AG10803 (cell line): ENCODE measurements at places on chromosomes 12 and 14.
A peak's percentile ranks its signal among the peaks of the same experiment; 100 is the strongest.

- no peak for DNase-seq
These were observed 56.2 kb downstream of the SLC38A6 start for GRCh38 chr14:61037215-61037614.

DNA sequence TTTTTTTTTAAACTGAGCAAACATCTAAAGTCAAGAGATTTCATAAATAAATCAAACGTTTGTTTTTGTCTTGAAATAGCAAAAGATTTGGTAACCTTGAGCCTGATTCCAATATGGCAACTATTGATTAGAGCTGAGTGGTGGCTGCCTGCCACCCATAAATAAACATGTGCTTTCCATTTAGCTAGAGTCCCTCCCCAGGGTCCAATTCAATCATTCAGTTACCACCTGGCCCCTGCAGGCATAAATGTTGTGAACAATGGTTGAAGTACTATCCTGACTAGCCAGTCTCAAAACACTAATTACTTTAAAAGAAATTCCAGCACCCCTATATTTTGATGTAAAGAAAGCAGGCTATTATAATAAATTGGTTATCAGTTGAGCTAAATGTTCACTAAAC is 129.7 kb upstream of the GRIP1 start:
- DNase-seq = no peak

DNA sequence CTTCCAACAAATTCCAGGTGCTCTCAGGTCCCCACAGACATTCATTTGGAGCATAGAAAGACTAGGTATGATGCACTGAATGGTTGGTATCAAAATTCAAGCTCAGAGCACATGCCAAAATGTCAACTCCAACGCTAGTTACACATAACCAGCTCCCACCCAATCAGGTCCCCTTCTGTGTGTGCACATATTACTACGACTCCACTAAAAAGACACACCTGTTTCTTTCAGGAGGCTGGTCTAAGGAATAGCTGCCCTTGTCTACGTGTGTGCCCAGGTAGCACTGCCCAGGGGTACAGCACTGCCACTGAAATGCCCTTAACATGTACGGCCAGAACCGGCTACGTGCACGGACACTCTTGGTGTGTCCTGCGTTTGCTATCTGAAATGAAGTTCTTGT is 138.1 kb downstream of the KCNK10 start:
- DNase-seq = no peak

- no peak for DNase-seq
These were observed 438.8 kb upstream of the USP15 start for GRCh38 chr12:61821381-61821780.

- no peak for DNase-seq
These were observed 137.8 kb downstream of the HMGA2 start for GRCh38 chr12:65962036-65962430.

GRCh38 chr12:102023343-102023930 is 38.4 kb downstream of the WASHC3 start:
- DNase-seq = peak; percentile 74

GRCh38 chr12:58608711-58609110 is 311.6 kb downstream of the LRIG3 start:
- DNase-seq = peak; percentile 65

DNA sequence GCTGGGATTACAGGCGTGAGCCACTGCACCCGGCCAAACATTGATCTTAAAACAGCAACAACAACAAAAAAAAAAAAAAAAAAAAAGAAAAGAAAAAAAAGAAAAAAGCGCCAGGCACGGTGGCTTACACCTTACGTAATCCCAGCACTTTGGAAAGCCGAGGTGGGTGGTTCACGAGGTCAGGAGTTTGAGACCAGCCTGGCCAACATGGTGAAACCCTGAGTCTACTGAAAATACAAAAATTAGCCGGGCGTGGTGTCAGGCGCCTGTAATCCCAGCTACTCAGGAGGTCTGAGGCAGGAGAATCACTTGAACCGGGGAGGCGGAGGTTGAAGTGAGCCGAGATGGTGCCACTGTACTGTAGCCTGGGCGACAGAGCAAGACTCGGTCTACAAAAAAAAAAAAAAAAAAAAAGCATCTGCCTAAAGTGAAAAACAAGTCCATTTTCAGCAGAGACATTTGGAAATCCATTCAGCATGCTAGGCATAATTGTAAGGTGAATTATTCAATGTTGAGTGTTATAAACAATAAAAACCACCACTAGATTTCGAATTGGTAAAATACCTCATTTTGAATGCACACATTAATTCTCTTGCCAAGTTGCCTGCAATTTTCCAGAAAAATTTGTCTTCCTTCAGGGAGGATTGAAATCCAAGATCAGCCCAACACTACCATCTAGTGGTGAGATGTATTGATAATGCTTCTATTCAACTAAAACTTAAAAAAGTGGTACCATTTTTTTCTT is 8.0 kb upstream of the CERS5 start:
- peak; percentile 85 for DNase-seq

DNA sequence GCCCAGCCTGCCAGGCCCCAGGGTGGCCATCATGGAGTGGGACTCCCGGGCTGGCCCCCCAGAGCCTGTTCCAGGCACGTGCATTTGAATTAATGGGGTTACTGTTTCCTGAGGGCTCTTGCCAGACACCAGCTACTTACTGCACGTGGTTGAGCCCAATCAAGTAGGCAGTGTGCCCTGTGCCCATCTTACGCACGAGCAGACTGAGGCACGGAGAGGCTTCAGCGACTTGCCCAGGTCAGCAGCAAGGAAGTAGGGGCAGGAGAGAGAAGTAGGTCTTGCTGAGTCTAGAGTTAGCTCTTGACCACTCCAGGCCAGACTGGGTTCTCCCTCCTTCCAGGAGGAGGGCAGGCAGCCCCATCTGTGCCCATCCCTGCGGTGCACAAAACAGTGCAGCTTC is 67.7 kb downstream of the DIO3 start:
- no peak for DNase-seq

- DNase-seq = no peak
These were observed 6.8 kb upstream of the PPP1R13B start for GRCh38 chr14:103854017-103854808.

GRCh38 chr12:3564411-3564810 is 73.4 kb downstream of the PRMT8 start:
- DNase-seq = no peak

GRCh38 chr14:60723116-60723906 is 840 bp downstream of the SIX4 start:
- peak; percentile 63 for DNase-seq

- no peak for DNase-seq
These were observed 22.3 kb upstream of the NXPH4 start for GRCh38 chr12:57194253-57194652.

DNA sequence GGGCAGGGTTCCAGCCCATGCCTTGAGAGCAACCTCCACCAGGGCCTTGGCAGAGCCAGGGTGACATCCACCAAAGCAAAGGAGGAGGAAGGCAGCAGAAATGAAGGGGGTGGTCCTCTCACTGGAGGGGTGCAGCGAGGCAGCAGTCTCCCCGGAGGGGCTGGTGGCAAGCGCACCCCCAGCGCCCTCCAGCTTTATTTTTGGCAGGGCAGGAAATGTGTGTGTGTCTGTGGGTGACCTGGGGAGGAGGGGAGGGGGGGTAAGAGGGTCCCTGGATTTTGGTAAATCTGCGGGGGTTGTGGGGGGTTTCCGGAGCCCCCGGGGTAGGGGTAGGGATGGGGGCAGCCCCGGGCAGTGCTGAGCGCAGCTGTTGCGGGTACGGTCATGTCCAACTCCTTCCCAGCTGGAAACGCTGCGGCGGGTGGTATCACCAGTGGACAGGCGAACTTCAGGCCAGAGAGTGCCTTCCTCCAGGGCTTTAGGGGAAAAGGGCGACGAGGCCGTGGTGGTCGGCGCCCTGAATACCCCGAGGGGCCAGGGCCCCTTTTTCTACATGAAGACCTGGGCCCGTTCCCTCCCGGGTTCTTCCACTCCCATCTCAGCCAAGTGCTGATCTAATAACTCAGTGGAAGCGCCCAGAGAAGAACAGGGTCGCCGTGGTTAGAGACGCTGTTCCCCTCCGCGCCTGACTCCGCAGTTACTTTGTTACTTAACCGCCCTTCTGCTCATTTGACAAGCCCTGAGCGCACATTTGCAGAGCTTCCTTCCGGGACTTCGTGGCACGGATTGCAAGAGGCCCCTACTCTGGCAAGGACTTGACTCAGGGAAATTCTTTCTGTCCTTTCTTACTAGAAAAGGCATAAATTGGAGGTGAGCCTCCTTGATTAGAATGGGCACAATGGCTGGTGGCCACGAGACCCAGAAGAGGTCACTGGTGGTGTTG is 55.2 kb downstream of the FOS start:
- DNase-seq = peak; percentile 44

- DNase-seq = no peak
These were observed 24.5 kb upstream of the HIGD1C start for GRCh38 chr12:50927766-50928224.

GRCh38 chr12:131860472-131861260 is 32.5 kb downstream of the MMP17 start:
- DNase-seq = peak; percentile 86

- DNase-seq = no peak
These were observed 139.7 kb downstream of the SLCO1B3 start for GRCh38 chr12:20950248-20950647.
